Hematopoietic multipotent progenitor cell (in vitro differentiated cells): ENCODE measurements at places on chromosomes 2 and 18.

GRCh38 chr18:66872277-66872676 is 268.4 kb upstream of the CDH19 start:
- peak; percentile 11 for DNase-seq

GRCh38 chr2:64137996-64138395 is 6.2 kb downstream of the PELI1 start:
- DNase-seq, result no peak

DNA sequence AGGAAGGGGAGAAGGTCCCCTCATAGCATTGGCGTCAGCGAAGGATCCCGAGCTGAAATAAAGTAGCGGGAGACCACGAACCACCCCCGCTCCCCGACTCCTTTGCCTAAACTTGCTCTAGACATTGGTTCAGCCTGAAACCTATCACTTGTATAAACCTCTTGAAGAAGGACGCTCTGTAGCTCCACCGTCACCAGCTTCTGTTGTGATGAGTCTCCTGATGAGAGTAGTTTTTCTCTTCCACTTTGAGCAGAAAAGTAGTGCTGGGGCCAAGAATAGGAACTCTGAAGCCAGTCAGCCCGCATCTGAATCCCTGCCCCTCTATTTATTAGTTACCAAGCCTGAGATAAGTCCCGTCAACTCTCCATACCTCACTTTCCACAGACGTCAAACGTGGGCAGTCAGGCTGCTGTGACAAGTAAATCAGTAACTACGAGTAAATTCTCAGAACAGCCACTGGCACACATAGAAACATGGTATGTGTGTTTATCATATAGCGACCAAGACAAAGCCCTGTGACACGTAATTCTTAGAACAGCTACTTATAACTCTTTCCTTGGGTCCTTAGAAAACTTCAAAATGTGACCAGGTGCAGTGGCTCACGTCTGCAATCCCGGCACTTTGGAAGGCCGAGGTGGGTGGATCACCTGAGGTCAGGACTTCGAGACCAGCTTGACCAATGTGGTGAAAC is 61.7 kb downstream of the CD226 start:
- DNase-seq, result no peak

GRCh38 chr2:48914477-48915089 is 159.1 kb upstream of the LHCGR start:
- no peak for DNase-seq

GRCh38 chr2:196278491-196278911 is 107.1 kb upstream of the STK17B start:
- no peak for DNase-seq

GRCh38 chr2:190767821-190768220 is 112.8 kb upstream of the GLS start:
- DNase-seq, result no peak

- no peak for DNase-seq
These were observed 20.8 kb downstream of the APCDD1 start for GRCh38 chr18:10475276-10475653.

DNA sequence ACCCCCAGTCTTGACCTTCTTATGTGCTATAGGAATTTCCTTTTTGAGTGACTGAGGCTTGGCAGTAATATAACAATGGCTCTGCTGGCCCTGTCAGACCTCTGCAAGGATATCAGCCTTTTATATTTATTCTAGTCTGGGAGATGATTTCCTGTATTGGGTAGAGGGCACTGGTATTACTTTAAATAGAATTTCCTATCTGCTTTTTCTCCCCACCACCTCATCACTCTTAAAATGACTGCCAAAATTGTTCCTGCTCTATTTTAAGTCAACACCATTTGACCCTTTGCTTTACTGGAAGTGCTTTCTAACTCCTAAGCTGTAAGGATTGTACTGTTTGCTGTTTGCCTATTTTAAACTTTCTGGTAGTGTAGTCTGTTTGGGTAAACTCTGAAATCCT is 658.4 kb upstream of the FSHR start:
- DNase-seq, result no peak

GRCh38 chr18:12861637-12862036 is 22.4 kb downstream of the PTPN2 start:
- DNase-seq, result no peak

- no peak for DNase-seq
These were observed 54.6 kb downstream of the HDLBP start for GRCh38 chr2:241260911-241261310.

DNA sequence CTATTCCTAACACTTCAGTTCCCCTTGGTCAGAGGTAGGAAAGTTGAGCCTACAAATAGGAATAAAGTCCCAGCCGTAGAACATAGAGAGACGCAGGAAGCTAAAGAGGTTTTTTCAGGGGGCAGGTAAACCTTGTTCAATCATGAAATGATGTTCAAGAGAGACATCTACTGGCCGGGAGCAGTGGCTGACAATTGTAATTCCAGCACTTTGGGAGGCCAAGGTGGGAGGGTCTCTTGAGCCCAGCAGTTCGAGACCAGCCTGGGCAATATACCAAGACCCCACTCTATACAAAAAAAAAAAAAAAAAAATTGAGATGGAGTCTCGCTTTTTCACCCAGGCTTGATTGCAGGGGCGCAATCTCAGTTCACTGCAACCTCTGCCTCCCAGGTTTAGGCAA is 66.7 kb upstream of the DNAJC10 start:
- peak; percentile 9 for DNase-seq
